ENCODE measurements at places on chromosomes 7 and 10. TPM values are rescaled to one million over a fixed set of nuclear protein-coding genes. Genes with fewer than 3 reads are reported as not detected.

- no peak for DNase-seq
Measured at GRCh38 chr10:60311821-60312220, 77.9 kb downstream of the ANK3 start.

GRCh38 chr7:123661765-123662164 is 6.1 kb downstream of the LMOD2 start:
- DNase-seq = no peak

DNA sequence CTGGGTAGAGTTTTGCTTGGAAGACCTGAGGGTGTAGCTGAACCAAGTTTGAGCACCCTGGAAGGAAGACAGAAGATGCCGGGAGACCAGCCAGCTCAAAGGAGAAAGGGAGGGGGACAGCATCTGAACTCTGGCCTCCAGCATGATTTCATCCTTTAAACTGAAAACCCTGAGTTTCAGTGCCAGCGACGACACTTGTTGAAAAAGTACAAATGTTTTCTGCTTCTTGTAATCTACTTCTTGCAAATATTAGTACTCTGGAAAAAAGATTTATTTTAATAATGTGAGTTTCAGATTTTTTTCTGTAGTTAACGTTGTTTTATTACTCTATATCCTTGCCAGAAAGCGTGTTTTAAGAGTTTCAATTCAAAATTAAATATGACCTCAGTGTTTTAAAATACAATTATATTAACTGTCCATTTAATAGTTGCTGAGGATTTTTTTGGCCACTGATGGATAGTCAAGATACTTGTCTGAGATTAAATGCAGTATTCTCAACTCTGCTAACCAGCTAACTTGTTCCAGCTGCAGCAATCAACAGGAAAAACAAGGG is 227.7 kb downstream of the MGMT start:
- peak; percentile 92 for DNase-seq

DNA sequence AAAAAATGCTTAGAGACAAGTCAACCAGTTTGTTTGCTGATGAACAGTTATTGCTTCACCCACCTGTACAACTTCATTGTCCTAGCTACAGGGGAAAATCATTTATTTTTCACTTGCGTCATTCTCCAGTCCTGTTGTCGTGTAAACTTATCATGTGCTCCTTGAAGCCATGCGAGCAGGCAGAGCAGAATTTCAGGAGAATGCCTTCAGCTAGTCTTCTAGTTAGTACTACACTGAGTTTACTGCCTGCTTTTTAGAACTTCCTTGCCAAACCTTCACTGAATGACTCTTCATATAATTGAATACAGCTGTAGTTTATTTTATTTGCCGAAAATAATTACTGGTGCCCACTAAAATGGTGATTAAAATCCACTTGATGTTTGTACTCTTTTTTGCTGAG is 15.6 kb downstream of the RPA3 start:
- DNase-seq = no peak

FANK1 gene
- polyA plus RNA-seq = 0.56 TPM

RAPGEF5 gene
- 14.6 TPM for polyA plus RNA-seq

DNA sequence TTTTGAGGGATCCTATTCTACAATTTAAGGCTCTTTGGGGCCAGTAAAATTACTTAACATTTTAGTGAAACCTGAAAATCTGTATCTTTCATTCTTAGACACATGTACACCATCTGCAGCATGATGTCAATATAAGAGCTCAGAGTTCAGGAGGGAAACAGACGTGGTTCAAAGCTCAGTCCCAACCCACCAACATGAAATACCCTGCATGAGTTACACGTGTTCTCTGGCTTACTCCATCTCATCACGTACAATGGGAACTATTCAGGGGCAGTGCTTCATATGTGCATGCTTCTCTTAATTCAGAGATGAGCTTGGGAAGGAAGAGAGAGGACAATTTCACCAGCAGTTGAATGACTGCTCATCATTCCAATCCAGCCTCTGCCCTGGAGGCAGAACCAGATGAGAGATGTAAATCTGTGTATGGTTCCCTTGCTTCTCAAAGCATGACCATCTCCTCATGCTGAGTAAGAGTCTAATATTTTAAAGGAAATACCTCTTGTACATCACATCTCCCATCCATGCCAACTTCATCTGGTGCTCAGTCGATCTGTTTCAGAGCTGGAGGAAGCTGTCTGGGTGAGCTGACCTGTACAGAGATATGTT is 29.0 kb upstream of the ADAM12 start:
- DNase-seq = no peak

DNA sequence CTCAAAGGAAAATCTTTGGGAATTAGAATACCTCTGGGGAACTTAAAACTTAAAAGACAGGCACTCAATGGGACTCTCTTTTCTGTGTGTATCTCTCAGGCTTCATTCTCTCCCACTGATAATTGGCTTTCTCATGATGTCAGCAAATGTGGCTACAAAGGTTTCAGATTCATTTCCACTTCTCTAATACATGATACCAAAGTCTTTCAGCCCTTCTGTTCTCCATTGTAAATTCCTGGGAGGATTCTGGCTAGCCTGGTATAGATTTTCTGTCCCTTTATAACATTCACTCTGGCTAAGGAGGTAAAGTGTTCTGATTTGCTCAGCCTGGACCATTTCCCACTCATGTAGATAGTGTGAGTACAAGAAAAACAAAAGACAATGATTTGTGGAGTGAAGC is 606.2 kb downstream of the PCDH15 start:
- DNase-seq = no peak

- no peak for DNase-seq
Measured at GRCh38 chr7:151899513-151900360, 22.8 kb upstream of the PRKAG2 start.

- no peak for DNase-seq
Measured at GRCh38 chr7:26417911-26418413, 126.3 kb downstream of the SNX10 start.

- no peak for DNase-seq
Measured at GRCh38 chr7:22397981-22398380, 41.0 kb upstream of the RAPGEF5 start.

DNA sequence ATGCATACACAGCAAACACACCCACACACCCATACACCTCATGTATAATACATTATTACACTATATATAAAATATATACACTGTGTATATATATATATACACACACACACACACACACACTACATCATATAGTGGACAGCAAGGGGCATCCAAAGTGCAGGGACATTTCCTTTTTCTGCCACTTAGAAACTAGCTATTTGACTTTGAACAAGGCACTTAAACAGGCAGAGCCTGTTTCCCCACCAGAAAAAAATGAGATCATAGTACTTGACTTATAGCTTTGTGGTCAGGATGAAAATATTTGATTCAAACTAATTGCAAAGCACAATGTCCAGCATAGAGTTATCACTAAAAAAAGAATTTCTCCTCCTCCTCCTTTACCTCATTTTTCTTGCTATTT is 254.3 kb upstream of the NPVF start:
- DNase-seq = no peak

- DNase-seq = no peak
Measured at GRCh38 chr7:38306914-38307313, 33.5 kb upstream of the TARP start.

MMD2 gene
- polyA plus RNA-seq = not detected
